ENCODE measurements at places on chromosomes 7 and 10.

DNA sequence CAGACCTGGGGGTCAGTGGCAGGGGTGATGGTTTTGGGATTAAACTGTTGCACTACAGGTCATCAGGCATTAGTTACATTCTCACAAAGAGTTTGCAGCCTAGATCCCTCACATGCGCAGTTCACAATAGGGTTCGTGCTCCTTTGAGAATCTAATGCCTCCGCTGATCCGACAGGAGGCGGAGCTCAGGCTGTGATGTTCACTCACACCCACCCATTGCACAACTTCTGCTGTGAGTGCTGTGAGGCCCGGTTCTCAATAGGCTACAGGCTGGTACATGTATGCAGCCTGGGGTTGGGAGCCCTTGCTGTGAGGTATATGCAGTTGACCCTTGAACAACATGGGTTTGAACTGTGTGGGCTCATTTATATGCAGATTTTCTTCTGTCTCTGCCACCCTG, 416.4 kb downstream of the GFRA1 start:
- DNase-seq = no peak

- no peak for DNase-seq
Measured at GRCh38 chr7:124781907-124782734, 16.5 kb upstream of the GPR37 start.

DNA sequence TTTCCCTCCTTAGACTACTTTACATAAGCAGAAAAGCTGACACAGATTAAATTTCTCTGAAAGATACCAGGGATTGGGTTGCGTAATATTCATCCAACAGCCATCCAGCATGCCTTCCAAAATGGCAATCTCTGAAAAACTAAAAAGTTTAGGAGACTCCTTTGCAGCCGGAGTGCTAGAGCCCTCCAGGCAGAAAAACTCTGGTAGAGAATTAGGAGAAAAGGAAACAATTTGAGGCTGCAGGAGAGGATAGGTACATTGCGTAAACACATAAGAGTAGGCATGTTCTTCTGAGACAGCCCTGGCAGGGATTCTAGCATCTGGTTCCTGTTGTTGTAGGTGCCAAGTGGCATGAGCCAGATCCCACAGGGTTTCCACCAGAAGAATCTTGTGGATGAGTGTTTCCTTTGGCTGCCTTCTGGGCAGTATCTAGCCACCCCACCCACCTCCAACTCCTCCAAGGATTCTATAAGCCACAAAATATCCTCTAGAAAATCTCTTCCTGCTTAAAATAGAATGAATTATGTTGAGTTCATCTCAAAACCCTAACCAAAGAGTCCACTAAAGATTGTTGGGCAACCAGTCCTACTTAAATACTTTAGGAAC, 402.4 kb downstream of the HGF start:
- no peak for DNase-seq

GRCh38 chr7:94111009-94111408, 106.9 kb upstream of the BET1 start:
- DNase-seq = no peak

GRCh38 chr10:74150204-74150989, at the start of gene AP3M1:
AP3M1 (minus strand) TSS chr10:74150828; CDS start chr10:74138379, 12,449 bp downstream.
- peak; percentile 84 for DNase-seq

All from amygdala (tissue), 56 donors.